ENCODE measurements at places on chromosomes 12 and 14.

DNA sequence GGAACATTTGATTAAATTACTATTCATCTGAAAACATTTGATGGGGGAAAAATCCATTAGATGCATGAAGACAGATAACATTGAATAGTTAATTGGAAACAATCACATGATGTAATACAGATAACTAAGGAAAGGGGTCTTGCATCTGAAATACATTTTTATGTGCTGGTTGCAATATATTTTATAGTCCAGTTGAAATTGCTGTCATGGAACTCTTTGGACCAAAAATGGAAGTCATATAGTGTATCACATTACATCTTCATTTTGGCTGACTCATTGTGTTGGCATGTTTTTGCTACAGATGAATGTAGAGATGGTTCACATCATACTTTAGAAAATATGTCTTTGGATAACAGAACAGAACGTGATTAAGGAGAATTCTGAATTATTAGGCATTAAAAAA is 43.0 kb upstream of the GNPNAT1 start:
- DNase-seq: no peak

DNA sequence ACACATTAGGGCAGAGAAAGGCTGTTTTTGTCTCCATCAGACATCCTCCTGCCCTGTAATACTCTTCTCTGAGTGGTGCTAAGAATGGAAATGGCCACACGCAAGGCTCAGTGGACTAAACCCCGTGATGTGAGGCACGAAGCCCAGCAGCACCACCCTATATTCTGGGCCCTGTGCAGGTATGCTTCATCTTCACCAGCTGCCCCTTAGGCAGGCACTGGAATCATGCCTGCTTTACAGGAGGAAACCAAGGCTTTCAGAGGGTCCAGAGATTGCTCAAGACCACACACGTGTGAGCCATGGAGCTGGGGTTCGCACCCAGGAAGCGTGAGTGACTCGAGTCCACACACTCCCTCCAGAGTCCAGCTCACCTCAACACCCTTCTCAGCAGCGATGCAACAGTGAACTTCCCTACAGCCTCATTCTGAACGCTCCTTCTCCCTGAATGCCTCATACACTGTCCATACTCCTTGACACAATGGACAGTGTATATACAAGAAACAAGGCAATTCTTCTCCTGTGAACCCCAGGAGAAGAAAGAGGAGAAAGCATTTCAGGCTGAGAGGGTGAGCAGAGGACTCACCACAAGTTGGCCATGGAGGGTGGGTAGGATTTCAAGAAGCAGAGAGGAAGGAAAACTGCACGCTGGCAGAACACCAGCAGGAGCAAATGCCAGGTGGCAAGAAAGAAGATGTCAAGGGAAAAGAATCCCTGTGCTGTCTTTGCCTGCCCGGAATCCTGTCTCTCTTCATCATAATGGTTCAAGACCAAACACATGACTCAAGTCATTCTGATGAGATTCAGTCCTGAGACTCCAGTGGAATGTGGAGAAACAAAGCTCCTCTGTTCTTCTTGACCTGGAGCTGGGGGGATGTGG is 39.1 kb downstream of the NT5DC3 start:
- no peak for DNase-seq

- no peak for DNase-seq
These were observed 263.0 kb upstream of the SOX5 start for GRCh38 chr12:24212496-24212895.

DNA sequence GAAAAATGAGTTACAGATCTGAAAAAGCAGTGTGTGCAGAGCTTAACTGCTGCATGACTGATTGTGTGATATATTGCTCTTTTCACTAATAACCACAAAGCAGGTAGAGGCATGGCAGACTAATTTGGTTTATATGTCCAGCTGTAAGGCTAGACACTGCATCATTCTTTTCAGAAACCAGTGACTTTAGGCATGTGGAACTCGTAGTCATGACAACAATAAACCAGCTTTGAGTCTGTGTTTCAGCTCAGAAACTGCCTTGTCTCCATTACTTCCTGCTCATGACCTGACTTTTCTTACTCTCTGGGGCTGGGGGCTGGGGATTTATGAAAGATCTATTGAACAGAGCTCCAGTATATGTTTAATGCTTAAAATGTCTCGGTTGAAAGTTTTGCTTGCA is 146.8 kb upstream of the LRIG3 start:
- DNase-seq: no peak

DNA sequence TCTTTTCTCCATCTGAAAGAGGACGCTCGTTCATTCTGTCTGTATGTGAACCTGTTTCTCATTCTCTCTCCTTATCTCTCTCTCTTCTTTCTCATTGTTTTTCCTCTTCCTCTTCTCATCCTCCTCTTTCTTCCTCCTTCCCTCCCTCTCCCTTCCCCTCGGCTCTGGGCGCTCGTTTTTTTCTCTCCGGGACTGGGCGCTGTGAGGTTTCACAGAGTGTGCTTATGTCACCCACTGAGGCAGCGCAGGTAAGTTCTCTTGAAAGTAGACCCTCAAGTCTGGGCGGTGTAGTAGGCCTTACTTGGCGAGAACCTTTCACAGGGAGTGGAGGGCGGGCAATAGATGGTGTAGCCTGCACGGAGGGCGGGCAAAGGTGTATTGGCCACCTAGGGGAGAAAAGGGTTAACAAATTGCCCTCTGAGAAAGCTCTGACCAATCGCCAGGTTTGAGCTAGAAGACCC is 4.5 kb upstream of the SIX1 start:
- no peak for DNase-seq

GRCh38 chr14:69696633-69697557 is 70.0 kb upstream of the SRSF5 start:
- no peak for DNase-seq

GRCh38 chr12:100128512-100128908 is 14.2 kb downstream of the BLTP3B start:
- DNase-seq: no peak

- no peak for DNase-seq
These were observed 16.1 kb downstream of the NTN4 start for GRCh38 chr12:95774311-95775045.

DNA sequence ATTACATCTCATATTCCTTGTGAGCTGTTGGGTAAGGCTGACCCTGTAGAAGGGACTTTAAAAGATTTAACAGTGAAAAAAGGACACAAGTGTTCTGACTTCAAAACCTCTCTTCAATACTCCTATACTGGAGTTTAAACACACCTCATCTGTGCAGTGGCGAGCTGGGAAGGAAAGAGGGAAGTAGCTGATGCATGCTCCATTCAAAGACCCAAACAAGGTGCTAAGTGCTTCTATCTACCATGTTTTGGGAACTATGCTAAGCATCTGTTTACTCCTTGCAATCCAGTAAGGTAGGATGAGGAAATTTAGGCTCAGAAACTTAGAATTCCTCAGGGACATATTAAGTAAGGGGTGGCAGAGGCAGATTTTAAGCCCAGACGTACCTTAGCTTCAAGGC is 16.4 kb upstream of the DNM1L start:
- no peak for DNase-seq

- no peak for DNase-seq
These were observed 23.8 kb downstream of the ATP6V1D start for GRCh38 chr14:67335781-67336180.

DNA sequence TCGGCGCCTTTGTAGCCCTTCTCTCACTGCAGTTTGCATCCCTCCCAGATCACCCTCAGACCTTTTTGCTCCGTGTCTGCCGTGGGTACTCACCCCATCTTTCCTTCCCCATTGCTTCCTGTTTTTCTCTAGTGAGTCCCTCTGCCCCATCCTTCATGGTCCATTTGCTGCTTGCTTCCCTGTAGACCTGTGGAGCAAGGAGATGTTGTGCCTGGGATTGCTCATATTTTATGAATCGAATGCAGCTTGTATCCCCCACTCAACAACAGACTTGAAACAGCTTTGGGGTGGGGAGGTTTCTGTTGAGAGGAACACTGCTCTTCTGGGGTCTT is 661 bp downstream of the DENR start:
- DNase-seq: no peak

- DNase-seq: peak; percentile 36
These were observed 1.1 kb downstream of the SLC6A15 start for GRCh38 chr12:84911271-84912197.

DNA sequence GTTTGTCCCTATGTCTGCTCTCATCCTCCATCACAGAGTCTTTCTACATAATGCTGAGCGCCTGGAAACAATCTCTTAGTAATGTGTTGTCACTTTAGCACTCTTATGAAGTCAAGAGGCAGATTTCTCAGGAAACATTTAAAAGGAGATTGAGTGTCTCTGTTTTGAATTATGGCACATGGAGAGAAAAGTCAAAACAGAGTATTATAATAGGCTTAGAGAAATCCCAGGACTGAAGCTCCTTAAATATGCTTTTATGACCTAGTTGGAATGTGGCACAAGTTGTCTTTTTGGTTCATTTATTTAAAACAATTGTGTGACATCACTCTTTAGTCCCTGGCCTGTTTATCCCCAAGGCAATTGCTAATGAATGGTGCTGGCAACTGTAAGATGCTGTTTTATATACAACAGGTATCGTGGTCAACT is 117.8 kb upstream of the HIF1A start:
- DNase-seq: no peak

DNA sequence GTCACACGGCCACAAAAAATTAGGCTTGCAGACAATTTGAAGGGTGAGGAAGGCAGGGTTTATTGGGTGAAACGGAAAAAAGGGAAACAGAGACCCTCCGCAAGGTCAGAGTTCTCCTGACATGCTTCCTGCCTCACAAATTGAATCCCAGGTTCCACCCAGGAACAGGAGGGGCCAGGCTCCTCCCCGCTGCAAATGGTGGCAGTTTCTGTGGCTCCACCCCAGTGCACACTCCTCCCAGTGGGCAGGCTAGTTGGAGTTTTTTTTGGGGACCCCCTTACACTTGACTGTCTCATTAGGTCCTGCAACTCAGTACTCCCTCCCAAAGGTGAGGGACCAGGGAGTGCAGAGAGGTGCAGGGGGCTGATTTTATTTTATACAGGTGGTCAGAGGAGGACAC is 39.4 kb upstream of the PPP1CC start:
- DNase-seq: no peak

DNA sequence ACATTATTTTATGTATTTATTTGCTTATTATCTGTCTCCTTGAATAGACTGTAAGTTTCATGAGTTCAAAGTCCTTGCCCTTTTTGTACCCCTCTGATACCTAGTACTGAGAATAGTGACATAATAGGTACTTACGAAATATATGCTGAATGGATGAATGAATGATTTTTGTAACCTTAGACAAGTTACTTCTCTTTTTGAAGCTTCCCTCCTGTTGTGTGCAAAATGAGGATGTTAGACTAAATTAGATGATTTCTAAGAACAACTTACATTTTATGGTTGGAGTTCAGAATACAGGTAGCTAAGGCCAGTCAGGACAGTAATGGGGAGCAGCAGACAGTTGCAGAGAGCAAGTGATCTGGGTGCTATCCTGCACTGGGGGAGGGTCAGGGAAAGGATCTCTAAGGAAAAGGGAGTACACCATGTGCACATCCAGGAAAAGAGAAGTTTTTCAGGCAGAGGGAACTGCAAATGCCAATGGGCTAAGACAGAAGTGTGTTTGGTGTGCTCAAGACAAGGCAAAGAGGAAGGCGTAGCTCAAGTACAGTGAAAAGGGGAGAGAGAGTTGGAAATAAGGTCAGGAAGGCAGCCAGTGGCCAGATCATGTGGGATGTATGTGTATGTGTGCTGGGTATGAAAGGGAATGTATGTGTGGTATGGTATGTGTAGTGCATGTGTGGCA is 59.4 kb upstream of the AMIGO2 start:
- no peak for DNase-seq

DNA sequence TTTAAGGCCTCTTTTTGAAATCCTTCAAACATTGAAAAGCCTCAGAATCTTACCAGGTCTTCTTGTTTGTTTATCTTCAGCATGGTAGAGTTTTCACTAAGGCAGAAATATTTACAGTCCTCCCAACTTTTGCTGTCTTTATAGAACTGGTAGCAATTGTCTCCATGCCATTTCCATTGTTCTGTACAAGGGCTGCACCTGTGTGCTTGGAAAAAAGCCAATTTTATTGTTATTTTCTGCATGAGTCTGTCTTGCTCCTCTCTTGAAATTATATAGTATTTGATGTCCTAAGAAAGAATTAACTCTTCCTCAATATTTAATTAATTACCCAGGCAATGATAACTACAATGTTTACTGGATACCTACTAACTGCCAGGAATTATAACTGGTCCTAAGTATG is 23.3 kb downstream of the CLEC1A start:
- no peak for DNase-seq

DNA sequence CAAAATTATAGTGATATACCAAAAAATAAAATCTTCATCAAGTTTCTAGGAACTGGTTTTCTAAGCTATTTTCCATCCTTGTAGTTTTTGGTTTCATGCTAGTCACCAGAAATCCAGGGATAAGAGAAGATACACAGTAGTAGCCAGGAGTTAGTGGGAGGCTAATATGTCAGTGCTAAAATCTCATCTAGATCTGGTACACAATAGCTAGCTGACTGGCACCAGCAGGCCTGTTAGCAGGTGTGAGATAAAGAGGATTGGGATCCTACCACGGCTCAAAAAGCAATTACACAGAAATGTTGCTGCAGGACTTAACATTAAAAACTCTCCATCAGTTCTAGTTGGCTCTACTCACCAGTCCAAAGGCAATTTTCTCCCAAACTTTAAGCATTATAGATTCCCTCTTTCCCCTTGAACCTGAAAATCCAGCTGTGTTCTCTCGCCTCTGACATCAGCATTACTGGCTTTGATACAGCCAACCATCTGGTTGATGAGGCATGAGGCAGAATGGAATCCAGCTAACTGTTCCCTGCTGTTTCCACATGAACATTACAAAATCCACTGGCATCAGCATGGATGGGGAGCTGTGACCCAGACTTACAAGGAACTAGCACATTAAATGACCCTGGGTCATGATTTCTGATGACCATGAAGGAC is 41.8 kb upstream of the CCDC196 start:
- no peak for DNase-seq

DNA sequence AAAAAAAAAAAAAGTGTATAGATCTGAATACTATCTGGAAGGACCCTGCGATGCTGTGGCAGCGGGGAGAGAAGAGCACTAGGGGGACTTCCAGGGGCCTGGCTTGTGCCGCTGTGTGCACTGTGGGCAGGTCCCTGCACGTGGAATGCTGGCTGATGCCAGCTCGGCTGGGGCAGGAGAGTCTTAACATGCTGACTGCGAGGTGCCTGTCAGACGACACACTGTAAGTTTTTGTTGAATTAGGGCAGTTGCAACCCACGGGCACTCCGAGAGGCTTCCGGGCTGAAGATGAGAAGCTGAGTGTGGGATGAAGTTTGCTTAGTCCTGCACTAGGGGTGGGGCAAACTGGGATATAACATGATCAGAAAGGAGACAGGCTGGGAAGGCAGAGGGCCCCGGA is 10.7 kb downstream of the GLT1D1 start:
- no peak for DNase-seq

DNA sequence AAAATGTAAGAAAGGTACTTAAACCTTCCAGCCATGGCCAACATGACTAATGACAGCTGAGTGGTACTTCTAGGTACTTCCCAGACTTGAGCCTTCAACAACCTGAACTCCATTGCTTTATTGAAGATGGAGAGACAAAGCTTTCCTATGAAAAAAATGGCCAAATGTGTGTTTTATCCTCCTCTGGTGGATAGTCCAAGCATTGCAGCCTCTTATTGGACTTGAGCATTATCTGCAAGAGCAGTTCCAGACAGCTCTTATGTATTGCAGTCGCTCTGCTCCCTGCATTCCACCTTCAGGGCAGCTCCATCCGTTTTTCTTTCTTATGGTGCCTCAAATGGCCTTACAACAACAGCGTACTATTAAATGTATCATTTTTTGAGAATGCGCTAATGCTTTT is 588.2 kb downstream of the NRXN3 start:
- peak; percentile 35 for DNase-seq
